ENCODE measurements at places on chromosomes 6 and 20. TPM values are rescaled to one million over a fixed set of nuclear protein-coding genes. Genes with fewer than 3 reads are reported as not detected.

- no peak for DNase-seq
These were observed 175.7 kb downstream of the LINC00237 start for GRCh38 chr20:20930500-20930899.

GRCh38 chr6:99498421-99498820 lies 16.8 kb downstream of the USP45 start:
- no peak for DNase-seq

DNA sequence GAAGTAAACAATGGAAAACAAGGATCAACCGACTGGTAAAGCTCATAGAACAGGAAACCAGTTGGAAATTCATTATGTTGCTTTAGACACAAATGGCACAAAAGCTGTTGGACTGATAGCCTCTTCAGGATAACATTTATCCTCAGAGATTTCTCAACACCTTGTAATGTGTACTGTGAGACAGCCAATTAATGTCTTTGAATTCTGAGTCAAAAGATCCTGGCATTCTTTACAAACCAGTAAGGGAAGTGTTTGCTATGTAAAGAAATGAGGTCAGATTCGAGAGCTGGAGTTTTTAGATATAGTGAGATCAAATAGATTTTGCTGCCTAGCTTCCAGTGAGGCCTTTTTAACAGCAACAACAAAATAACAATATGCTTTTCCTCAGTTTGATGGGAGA lies 439.2 kb downstream of the C6orf118 start:
- no peak for DNase-seq

- DNase-seq, result no peak
These were observed 231.9 kb upstream of the SGK1 start for GRCh38 chr6:134549854-134550253.

GRCh38 chr20:32609111-32609773 lies 24.1 kb upstream of the NOL4L start:
- DNase-seq, result no peak

- no peak for DNase-seq
These were observed 43.9 kb downstream of the PLCB1 start for GRCh38 chr20:8175741-8176675.

NT5E gene
- total RNA-seq, result 0.28 TPM

GRCh38 chr6:37830225-37830624 lies 10.7 kb downstream of the ZFAND3 start:
- DNase-seq, result no peak

GRCh38 chr20:61505508-61505907 lies 253.4 kb downstream of the CDH4 start:
- DNase-seq, result no peak

DNA sequence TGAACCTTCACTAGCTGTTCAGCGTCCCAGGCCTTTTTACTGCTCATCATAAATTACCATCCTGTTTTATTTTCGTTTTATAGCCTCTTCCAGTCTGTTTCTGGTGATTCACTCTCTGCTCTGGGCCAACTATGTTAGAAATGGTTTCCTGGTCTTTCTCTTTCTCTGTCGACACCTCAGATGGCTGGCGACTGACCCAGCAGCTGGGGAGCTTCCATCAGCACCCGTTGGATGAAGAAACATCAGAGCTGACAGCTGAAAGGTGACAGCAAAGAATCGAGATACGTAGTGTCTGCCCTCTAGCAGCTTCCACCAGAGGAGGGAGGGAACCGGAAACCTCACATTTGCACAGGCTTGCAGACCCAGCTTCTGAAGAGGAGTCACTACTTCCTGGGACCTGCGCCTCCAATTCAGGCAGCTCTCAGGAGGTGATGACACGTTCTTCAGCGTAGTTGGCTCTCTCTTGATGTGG lies 82.9 kb upstream of the MLN start:
- no peak for DNase-seq

DNA sequence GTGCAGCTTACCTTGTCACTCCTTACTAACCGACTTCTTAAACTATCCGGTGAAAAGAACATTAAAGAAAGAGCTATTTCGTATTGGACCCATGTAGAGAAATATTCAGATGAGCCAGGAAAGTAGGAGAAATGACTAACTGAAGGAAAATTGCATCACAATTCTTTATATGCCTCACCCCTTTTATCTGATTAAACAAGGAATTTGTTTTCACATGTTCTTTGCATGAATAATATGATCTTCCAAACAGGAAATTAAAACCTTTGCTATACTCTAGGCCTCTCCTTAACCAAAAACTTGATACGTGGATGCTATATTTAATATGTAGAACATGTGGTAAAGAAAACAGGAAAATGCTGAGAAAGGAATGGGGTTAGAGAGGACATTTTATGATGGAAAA lies 41.9 kb upstream of the LRRC1 start:
- DNase-seq, result no peak

- DNase-seq, result no peak
These were observed 405.5 kb upstream of the PLCB4 start for GRCh38 chr20:8663424-8663823.

GRCh38 chr6:35640017-35640664 lies 48.6 kb downstream of the FKBP5 start:
- no peak for DNase-seq

KIF25 gene
- 0.72 TPM for total RNA-seq

- no peak for DNase-seq
These were observed 17.5 kb upstream of the ANKRD60 start for GRCh38 chr20:58245931-58246330.

DNA sequence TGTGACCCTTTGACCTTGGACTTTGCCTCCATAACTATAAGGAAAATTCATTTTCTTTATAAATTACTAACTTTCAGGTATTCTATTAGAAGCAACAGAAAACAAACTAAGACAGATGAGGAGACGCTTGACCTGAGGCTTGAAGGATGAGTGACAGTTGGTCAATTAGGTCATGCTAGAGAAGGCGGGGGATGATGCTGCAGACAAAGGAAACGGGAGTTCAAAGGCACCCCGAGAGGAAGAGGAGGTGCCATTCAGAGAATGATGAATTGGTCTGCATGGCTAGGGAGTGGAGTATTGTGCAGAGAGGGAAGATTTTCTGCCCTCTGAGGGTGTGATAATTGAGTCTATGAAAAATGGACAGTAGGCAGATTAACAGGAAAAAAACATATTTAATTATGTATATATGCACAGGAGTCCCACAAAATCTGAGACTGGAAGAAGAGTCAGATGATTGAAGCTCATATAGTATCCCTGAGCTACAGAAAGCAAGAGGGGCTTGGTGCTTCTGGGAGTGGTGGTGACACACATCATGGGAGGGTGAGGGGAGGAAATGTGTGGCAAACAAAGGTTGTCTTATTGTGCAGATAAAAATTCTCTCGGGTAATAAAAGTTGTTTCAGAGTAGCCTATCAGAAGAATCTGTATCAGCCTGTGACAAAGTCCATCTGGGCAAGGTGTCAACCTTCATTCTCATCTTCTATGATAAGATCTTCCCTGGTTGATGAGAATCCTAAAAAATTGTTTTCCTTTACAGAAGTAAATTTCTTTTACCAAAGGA lies 20.4 kb upstream of the FUCA2 start:
- no peak for DNase-seq

GRCh38 chr6:164911151-164911550 lies 398.3 kb downstream of the C6orf118 start:
- DNase-seq, result no peak

GRCh38 chr20:23119456-23120216 lies 33.5 kb upstream of the CD93 start:
- DNase-seq, result no peak

ULBP2 gene
- 0.30 TPM for total RNA-seq

Measured in neural crest cell (in vitro differentiated cells).